NCI-H2081 (cell line): ENCODE measurements at places on chromosomes 11 and 22.

- no peak for DNase-seq
Observed at GRCh38 chr22:21443057-21443734, 24.0 kb upstream of the TMEM191C start.

- no peak for DNase-seq
Observed at GRCh38 chr11:44319552-44320288, 9.8 kb upstream of the ALX4 start.

GRCh38 chr22:32800158-32800882 lies 1.2 kb upstream of the TIMP3 start:
- no peak for DNase-seq

DNA sequence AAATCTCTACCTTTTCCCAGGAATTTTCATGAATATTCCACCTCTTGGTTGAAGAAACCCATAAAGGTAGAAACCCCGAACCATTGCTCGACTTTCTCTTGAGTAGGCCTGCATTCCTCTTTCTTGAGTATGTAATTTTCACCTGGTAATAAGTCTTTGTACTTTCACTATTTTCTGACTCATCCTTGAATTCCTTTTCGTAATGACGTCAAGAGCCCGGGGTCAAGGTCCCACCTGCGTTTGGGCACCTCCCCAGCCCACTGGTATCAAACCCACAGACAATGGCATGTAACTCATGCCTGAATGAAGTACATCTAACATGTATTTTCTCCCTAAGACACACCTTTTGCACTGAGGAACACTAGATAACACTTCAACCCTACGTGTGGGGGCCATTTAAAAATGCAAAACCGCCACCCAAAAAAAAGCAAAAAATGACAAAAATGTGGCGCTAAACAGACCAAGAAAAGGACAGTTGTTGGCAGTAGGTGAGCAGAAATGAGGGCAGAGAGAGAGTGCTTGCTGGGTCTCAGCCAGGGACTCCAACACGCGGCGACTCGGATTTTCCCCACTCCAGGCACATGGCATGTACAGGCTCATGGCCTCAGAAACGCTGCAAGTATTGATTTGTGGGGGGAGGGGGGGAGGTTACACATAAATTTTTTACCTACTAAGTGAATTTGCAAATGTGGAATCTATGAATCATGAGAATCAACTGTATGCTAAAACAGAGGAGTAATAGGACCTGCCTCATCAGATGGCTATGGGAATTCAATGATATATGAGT lies 4.1 kb upstream of the C11orf24 start:
- no peak for DNase-seq
